ENCODE measurements at places on chromosomes 3 and 15.
A peak's percentile ranks its signal among the peaks of the same experiment; 100 is the strongest.

DNA sequence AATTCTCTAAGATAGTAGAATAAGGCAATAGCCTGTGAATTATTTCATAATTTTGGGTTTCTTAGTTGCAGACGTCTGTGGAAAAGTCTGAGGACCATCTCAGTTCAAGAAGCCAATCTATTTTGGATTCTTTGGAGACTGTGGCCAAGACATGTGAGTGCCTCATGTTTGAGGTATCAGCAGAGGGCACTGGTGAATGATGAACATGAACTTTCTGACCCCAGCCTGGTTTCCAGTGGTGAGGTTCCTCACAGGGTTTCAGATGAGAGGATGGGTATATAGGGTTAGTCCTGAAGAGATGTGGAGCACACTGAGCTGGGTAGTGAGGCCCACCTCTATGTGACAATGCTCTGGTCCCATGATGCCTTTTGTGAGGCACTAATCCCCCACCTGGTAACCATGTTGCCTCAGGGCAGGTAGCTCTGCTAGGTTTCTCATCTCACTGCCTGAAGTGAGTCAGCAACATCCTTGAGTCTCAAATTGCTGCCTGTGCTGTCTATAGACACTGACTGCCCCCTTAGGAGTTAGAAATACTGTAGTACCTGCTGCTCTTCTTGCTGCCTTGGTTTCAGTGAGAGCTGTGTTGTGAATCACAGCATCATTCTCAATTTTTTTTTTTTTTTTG is 32.3 kb downstream of the C3orf62 start:
- no peak for DNase-seq

DNA sequence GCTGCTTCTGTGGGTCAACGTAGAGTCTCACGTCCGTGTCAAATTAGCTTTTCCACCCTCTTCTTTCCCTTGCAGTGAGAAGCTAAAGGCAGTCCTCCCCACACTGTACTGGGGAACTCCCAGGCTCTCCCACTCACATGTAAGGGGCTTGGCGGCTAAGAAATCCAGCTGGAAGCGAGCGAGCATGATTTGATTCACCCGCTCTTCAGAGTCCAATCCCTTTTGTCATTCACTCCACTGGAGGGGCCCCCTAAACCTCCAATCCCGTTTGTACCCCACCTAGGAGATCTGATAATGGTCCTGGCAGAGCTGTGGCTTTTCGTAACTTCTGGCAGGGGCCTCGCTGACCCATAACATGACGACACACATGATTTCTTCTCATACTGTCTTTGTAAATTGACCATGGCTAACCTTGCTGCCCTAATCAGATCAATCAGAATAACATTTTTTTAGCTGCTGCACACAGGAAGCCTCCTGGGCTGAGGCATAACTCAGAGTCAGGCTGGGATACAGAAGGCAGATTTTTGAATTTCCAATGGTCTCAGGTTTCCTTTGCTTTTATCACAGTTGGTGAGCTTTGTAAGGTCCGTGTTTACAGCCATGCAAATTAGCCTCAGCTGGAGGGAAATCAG is 235.2 kb downstream of the GREM1 start:
- DNase-seq = no peak

DNA sequence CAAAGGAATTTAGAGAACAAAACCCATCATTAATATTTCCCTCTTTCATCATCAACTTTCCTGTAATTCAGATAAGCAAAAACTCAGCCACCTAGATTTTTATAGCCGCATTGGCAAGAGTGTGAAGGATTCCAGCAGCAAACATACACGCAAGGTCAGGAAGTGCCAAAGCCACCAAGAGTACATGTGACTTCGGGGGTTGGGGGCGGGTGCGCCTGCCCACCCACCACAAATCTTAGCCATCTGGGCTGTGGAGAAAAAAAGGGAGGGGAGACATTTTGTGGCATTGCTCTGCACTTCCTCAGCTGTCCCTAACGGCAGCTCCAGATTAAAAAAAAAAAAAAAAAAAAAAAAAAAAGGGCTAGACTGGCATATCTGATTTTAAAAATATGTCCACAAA is 148.4 kb downstream of the TNIK start:
- no peak for DNase-seq

- no peak for DNase-seq
These were observed 6.4 kb downstream of the GOLGA6L2 start for GRCh38 chr15:23440596-23440995.

DNA sequence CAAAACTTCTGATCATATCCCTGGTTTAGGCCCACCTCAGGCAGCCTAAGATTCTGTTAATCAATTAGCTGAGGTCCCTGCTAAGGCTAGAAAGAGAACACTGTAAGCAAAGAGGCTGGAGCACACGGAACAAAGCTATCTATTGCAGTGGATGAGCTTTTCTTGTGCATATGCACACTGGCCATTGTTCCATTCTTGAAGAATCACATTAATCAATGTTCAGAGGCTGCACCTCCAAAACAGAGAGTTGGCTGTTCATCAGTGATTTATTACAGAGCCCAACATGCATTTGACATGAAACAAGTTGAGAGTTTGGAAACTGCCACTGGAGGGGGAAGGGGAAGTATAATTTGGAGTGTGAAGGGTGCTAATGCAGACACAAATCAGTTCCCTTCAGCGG is 873.0 kb downstream of the ROBO1 start:
- no peak for DNase-seq

- no peak for DNase-seq
These were observed 20.0 kb upstream of the PLCL2 start for GRCh38 chr3:16864610-16865313.

DNA sequence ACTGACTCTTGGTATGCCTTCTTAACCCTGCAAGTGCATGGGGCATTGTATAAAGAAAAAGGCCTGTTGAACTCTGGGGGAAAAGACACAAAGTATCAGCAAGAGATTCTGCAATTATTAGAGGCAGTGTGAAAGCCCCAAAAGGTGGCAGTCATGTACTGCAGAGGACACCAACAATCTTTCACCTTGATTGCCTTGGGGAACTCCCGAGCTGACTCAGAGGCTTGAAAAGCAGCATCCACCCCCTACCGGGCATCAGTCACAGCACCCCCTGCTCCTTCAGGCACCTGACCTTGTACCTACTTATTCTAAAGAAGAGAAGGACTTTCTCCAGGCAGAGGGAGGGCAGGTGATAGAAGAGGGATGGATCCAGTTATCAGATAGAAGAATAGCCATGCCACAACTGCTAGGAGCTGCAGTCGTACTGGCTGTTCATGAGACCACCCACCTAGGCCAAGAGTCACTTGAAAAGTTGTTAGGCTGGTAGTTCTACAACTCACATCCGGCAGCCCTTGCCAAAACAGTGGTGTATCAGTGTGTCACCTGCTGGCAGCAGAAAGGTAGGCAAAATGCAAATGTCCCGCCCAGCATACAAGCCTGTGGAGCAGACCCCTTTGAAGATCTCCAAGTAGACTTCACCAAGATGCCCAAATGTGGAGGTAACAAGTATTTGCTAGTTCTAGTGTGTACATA is 241.6 kb upstream of the CNTN6 start:
- DNase-seq = no peak

DNA sequence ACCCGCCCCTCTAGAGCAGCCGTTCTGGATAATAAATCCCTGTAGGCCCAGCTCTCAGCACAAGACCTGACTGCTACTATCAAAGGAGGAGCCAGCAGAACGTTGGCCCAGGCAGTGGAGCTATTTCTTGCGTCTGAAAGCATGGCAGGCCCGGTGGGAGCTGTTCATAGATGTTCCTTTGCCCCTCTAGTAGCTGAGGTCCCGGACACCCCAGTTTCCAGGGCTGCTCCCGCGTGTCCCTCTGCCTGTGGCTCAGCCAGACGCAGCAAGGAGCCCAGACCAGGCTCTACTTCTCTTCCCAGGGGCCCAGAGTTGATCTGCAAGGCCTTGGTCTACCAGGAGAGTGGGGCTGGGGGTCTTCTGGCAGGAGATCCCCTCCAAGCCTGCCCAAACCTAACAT is 76.1 kb downstream of the FAM174B start:
- DNase-seq = no peak

DNA sequence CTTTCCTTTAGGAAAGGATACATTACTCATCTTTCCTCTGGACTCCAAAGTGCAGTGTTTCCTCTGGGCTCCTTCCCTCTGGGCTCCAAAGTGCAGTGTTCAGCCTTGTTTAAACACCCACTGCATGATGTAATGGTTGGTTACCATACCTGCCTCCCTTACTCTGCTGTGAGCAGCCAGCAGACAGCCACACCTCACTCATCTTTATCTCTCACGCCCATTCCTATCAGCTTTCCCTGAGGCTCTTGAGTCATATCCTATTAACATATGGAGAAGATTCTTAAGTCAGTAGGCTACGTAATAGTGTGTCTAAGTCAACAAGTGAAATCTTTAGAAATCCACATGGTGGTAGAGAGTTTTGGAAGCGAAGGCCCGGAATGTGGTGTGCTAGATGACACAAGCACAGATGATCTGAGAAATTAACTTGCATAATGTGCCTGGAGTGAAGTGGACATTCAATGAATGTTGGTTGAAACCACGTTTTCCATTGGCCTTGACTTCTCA is 97.2 kb upstream of the CTNNB1 start:
- DNase-seq = no peak

- DNase-seq = no peak
These were observed 22.4 kb upstream of the SEMA4B start for GRCh38 chr15:90178468-90179435.

DNA sequence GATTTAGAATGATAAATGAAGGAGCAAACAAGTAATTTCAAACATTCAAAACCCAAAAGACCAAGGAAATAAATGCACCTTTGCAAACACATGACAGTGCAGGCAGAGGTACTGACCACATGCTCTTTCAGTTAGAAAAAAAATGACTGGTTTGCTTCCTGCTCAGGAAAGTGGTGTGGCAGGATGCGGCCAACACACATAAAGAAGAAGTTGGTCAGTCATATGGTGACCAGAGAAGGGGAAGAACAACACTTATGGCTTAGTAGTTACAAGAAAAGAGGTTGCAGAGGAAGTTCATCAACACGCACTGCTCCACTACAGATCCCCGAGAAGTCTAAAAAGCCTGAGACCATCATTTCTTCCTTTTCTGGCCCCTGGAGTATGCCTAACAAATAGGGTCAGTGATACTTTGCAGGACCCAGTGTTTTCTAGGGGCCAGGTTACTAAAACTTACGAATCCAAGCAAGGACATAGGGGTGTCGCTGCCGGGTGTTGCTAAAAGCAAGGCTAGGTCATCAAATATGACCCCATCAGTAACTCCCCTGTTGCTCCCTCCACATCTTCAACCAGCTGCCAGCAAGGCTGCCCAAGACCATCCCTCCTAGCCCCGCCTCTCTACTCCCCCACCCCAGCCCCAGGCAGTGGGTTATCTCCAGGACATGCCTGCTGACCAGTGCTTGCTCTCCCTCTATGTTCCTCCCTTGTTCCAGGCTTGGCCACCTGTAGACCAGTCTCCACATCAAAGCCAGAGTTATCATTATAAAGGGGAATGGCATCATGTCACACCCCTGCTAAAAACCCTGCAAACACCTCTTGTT is 11.2 kb downstream of the ATP8B4 start:
- DNase-seq = peak; percentile 11

GRCh38 chr15:67999320-68000100 is 54.6 kb upstream of the PIAS1 start:
- DNase-seq = no peak

GRCh38 chr3:122094125-122094524 is 39.0 kb downstream of the CD86 start:
- no peak for DNase-seq

- peak; percentile 88 for DNase-seq
These were observed 907 bp downstream of the TATDN2 start for GRCh38 chr3:10248984-10249748.

DNA sequence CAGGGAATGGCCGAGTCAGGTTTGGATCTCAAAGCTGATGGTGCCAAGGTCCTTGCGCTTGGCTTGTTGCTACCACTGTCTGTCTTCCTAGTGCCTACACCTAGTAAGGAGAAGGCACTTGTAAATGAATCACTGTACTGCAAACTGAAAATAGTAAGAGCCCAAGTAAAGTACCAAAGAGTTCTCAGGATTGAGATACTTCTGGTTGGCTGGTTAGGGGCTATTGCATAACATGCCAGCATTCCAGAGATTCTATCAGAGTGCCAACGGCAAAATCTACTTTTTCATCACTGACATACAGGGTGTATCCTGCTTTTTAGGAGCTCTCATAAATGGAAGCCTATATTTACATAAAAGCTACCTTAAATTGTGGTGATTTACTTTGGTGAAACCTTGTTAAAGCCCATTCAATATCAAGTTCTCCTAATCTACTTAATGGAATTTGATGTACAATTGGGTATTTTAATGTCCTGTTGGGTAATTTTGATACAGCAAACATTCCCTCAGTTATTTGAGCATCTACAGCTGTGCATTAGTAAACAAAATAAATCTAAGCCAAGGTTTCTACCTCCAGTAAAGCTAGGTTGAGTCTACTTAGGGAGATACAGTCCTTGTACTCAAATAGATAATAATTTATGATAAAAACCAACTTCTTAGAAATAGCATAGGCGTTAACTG is 30.7 kb upstream of the CHD2 start:
- no peak for DNase-seq

GRCh38 chr3:136042608-136043221 is 77.2 kb downstream of the PPP2R3A start:
- no peak for DNase-seq

GRCh38 chr15:61118885-61119284 is 110.2 kb downstream of the RORA start:
- no peak for DNase-seq

GRCh38 chr3:106619-107018 is 89.9 kb upstream of the CHL1 start:
- DNase-seq = no peak

DNA sequence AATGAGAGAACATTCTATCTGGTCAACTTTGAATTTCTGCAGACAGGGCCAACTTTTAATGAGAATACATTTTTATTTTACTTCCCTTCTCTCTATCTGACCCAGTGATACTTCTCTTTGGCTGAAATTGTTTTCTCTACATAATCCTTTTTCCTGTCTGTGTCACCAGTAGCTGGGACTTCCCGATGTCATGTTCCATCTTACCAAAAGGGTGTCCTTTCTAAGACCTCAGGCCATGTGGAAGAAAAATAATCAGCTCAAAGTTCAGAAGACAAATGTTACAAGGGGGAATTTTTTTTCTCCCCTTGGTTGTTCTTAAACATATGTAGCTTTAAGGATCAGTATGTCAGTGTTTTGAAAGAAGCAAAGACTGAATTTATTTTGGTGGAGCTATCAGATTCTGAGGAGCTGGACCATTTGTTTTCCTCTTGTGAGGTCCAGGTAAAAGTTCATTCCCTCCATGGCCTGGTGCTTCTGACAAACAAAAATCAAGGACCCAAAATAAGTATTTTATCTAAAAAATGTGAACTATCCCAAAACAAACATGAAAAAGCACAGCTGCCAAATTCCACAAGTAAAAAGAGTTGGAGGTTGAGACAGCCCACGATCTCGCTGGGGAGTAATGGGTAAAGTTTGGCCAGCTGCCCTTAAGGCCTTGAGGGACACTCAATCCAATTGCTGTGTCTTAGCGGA is 859.4 kb upstream of the NR2F2 start:
- no peak for DNase-seq

DNA sequence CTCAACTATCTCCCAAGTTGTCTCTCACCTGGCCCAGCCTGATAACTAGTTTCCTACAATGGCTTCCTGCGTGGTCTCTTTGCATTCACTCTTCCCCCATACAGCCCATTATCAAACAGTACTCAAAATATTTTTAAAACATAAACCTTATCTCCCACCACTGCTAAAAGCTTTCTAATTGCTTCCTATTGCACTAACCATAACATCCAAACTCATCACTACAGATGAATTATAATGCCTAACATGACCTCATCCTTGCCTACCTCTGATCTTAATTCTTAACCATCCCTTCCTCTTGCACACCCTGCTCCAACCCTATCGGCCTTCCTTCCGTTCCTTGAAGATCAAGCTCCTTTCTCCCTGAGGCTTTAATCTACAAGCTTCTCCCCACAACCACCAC is 17.0 kb downstream of the ACAP2 start:
- DNase-seq = no peak
